ENCODE measurements at places on chromosomes 3 and 15.
A peak's percentile ranks its signal among the peaks of the same experiment; 100 is the strongest.

DNA sequence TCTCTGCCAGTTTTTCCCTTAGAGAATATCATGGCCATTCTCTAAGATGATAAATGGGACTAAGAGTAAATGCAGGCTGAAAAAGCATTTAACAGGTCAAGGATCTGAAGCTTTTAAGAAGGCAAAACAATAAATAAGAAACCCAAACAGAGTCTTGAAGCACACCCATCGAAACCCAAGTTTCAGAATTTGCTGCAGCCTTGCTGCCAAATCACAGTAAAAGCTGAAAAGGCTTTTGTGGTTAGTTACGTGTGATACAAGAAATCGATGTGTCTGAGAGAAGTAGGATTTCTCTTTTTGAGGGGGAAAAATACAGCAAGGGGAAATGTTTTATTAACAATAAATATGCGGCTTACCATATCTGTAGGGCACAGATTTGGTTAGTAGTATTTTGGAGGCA is 92.0 kb downstream of the IGF1R start:
- DNase-seq: no peak

DNA sequence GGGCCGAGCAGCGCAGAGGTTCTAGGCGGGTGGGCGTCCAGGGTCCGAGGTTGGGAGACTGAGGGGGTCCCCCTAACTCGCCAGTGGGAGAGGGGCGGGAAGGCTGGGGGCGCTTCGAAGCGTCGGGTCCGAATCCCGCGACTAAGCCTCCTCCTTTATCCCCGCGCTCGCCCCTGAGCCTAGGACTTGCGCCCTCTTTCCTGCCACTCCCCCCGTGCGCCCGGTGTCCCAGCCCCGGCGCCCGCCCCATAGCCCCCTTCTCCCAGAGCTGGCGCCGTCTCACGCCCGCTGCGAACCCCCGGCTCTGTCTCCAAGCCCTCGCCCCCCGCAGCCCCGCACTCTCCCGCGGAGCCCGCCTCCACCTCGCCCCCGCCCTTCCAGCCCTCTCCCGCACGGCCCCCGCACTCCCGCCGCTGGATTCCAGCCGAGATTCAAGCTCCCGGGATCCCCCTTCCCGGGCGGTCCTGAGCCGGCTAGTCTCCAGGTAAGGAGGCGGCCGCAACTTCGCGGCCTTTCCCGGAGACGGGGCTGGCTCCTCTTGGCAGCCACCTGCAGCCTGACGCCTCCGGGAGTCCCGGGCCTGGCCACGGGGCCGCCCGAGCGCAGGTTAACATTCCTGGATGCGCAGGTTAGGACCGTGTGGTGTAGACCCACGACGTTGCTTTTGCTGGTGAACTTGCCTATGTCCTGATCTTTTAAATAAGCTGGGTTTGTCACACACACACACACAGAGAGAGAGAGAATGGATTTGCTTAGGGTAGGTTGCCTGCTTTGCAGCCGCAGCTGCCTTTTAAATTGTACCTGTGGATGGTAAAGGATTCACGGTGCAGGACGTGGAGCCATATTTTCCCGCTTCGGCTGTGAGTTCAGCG is 563 bp downstream of the PXYLP1 start:
- DNase-seq: peak; percentile 46

GRCh38 chr15:49464522-49464921 is 41.5 kb downstream of the FGF7 start:
- DNase-seq: no peak

DNA sequence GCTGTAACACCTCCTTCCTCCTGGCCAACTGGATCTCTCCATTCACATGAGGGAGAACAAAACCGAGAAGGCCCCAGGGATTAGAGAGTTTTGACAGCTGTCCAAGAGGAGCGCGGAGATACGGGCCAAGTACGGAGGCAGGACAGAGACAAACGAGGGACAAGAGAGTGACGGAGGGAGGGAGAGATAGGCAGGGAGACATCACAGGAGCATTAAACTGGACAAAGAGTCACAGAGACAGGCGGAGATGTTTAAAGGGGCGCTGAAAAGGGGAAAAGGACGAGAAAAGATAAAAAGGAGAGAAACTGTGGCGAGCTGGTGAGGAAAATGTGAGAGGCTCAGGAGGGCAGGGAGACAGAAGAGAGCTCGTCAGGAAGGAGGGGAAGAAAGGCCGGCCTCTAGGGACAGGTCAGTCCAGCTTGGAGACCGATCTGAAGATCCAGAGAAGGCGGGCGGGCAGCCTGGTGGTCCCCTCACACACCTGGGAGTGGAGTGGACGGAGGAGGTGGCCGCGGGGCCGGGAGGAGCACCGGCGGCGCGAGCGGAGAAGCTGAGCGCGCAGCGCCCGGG is 40.5 kb upstream of the ROPN1 start:
- DNase-seq: peak; percentile 24

- no peak for DNase-seq
Observed at GRCh38 chr3:169929830-169930519, 18.6 kb downstream of the SAMD7 start.

GRCh38 chr15:31214864-31215489 is 111.7 kb upstream of the KLF13 start:
- DNase-seq: peak; percentile 80

GRCh38 chr3:107464037-107464436 is 58.7 kb upstream of the BBX start:
- DNase-seq: no peak

- no peak for DNase-seq
Observed at GRCh38 chr3:194976049-194976451, 290.4 kb downstream of the FAM43A start.

DNA sequence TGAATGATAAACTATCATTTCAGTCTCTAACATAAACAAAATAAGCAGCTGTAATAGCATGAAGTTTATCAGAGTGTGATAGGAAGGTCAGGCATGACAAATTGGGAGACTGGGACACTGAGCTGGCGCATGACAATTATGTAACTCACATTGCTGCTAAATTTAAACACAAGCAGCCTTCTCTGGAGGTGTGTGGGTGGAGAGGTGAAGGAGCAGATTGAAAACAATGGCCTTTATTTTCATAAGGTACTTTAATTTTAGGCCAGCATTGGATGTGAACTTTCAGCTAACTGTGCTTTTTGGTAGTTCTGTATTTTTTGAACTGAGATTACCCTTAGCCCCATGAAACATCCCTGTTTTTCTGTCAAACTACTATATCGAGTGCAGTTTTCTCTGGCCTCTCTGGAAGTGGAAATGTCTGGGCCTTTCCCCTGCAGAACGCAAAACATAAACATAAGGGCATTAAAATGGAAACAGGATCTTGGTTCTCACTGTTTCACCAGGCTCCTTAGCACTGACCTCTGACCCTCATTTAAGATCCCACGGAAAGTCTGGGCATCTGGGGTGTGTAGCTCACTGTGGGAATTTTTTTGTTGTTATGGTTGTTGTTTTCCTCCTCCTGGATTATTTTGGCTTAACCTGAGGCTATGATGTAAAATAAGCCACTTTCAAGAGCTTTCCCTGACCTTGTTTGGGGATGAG is 160.1 kb upstream of the DPH6 start:
- DNase-seq: no peak

- peak; percentile 10 for DNase-seq
Observed at GRCh38 chr15:91790836-91791235, 62.7 kb upstream of the SLCO3A1 start.

DNA sequence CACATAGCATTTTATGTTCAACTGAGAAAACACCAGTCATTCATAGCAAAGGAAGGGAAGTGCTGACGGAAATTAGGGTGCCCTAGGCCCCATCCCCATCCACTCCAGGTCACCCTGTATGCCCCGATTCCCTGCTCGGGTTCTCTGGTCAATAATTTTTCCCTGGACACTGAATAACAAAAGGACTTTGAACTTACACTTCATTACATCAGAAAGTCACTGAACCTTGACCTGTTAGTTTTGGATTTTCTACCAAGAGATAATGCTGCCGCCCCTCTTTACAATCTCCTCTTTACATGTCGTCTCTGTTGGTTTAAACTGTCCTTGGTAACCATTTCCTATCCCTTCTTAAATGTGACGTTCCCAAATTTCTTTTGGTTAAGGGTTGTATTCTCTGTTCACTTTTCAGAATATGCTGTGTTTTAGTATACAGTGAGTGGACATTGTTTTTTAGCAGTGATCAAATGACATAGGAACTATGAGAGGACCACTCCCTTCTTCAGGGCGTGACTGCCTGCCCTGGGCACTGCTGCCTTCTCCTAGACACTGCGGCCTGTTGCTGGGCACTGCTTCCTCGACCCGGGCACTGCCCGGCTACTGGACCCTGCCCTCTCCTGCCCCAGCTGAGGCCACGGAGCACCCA is 13.6 kb upstream of the AHSG start:
- no peak for DNase-seq

- DNase-seq: peak; percentile 63
Observed at GRCh38 chr3:140922634-140923033, 19.0 kb upstream of the SLC25A36 start.

- DNase-seq: no peak
Observed at GRCh38 chr3:51686512-51687215, 15.6 kb downstream of the TEX264 start.

GRCh38 chr15:56587686-56588085 is 122.7 kb upstream of the MNS1 start:
- DNase-seq: no peak

DNA sequence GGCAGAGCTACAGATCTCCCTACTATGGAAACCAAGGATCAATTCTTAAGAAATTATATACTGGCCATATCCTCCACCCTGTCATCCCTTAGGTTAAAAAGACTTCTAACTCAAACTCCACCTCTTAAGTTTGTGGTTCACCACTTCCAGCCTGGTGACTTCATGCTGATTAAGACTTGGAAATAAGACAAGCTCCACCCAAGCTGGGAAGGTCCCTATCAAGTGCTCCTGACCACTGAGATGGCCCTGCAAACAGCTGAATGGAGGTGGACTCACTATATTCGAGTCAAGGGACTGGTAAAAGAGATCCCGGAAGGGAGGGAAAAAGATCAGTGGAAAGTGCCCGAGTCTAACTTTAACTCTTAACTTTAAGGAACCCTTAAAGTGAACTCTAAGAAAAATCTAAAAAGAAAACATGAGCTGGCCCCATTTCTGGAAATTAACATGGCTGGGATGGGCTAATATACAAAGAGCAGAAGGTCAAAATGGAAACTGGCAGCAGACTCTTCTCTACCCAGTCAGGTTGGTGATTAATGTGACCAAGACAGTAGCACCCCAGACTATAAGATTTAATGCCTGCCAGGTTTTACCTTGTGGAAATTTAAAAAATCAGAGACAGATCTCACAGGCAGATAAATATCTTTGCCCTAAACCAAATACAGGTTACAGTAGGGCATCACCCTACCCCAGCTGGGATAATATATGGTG is 43.9 kb downstream of the PPCDC start:
- no peak for DNase-seq

DNA sequence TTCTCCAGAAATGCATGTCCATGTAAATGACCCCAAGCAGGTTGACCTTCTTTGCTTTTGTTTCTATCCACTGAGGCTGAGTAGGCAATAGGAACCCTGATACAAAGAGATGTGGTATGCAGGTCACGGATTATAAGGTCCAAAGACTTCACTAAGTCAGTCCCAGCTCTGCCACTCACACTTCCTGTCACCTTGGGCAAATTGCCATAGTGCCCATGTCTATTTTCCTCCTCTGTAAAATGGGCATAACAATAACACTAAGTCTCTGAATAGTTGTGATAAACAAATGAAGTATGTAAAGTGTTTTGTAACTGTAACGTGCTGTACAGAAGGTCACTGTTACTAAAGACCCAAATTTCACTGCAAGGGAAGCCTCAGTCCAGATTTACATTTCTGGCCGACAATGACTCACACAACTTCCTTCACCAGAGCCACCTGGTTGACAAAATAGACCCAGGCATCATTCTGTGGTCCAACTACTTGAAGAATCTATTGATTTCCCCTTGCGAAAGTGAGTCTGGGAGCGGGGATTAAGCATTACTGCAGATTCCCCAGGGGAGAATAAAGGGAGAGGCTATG is 175.4 kb upstream of the LPP start:
- no peak for DNase-seq

GRCh38 chr3:67076607-67077006 is 78.5 kb downstream of the KBTBD8 start:
- no peak for DNase-seq

GRCh38 chr3:44175070-44175469 is 66.6 kb upstream of the TOPAZ1 start:
- DNase-seq: no peak

- no peak for DNase-seq
Observed at GRCh38 chr3:189137416-189137815, 34.4 kb upstream of the TPRG1 start.

DNA sequence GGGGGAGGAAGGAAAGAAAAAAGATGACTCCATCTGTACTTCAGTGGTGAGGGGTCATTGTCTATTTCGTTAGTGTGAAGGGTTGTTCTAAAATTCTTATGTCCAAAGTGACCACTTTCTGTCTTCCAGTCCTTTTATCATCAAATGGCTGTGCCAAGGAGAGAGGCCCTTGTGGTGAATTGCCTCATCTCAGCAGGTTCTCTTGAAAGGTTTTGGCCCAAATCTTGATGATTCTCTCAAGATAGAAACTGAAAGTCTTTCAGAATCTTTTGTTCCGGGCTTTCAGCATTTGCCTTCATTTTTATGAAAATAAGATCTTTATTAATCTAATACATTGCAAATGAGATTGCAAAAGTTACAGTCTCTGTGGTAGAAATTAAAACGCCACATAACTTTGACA is 575.8 kb downstream of the RSL24D1 start:
- no peak for DNase-seq

- peak; percentile 97 for DNase-seq
Observed at GRCh38 chr3:125916376-125916978, 52.5 kb upstream of the ROPN1B start.

DNA sequence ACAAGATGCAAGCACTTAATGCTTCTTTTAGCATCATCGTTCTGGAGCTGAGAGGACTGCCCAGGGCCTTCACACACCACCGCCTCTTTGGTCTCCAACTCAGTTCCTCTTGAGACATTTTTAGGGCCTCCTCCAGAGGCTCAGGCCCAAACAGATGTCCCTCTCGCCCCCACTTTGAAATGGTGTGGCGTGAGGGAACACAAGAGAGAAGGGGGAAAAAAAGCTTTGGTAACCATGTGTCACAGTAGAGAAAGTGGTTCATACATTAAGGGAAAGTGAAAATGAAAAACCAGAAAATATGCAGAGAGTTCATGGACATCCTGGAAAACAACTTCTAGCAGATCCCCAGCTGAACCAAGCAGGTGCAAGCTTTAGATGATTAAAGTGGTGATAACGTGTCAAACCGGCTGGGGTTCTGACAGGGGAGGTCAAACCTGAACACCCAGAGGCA is 33.1 kb upstream of the FOXP1 start:
- no peak for DNase-seq

- no peak for DNase-seq
Observed at GRCh38 chr3:101807888-101808287, 28.9 kb downstream of the NXPE3 start.

DNA sequence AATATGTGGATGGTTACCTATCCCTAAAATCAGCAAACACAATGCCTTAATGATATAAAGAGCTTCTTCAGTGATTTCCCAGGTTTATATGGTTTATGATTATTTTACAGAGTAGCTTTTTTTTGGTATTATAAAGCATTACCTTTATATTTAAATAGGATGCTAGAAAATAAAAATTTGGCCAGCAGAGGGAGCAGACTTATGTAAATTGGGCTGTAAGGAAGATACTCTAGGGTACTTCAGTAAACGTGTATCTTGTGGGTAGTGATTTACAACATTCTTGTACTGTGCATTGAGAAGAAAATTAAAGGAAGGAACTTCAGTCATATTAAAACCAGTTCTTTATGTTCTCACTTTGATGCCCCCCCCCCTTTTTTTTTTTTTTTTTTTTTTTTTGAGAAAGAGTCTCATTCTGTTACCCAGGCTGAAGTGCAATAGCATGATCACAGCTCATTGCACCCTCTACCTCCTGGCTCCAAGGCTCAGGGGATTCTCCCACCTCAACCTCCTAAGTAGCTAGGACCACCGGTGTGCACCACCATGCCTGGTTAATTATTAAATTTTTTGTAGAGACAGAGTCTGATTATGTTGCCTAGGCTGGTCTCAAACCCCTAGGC is 167.9 kb downstream of the BBX start:
- DNase-seq: peak; percentile 89

All from adipocyte (in vitro differentiated cells).